ENCODE measurements at places on chromosomes 5 and 9.
A peak's percentile ranks its signal among the peaks of the same experiment; 100 is the strongest.

GRCh38 chr5:143405063-143405848 lies 1.8 kb upstream of the NR3C1 start:
- peak; percentile 78 for DNase-seq

DNA sequence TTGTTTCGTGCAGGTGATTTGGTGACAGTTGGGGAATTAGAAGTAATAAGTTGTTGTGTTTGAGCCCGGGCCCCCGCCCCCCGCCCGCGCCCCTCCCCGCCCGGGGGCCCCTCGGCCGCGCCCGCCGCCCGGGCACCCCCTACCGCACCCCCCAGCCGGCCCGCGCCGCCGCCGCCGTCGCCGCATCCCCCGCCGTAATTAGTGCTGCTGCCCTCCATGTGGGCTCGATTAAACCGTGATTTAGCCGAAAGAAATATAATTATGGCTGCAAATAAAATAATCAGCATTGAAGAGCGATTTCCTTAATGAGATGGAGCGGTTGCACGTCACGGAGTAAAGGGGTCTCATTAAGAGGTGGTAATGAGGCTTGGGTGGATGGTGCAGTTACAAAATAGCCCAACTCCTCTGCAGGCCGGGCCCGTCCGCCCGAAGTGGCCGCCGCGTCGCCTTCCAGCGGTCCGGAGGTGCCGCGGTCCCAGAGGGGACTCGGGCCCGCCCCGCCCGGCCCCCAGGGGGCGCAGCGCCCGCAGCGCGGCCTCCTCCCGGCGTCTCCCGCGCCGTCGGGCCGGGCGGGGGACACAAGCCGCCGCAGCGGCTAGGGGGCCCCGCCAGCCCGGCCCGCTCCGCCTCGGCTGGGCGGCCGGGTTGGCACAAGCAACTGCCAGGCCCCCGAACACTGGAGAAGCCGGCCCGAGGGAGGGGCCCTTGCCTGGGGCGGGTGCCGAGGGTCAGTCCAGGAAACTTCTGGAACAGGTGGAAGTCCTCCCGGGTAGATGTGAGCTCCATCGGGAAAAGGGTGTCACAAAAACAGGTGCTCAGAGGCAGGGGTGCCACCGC lies 6.9 kb upstream of the OTP start:
- DNase-seq, result peak; percentile 85

GRCh38 chr9:12640866-12641636 lies 52.1 kb upstream of the TYRP1 start:
- no peak for DNase-seq

GRCh38 chr5:90557391-90557790 lies 1.2 kb upstream of the ADGRV1 start:
- no peak for DNase-seq

GRCh38 chr5:10711562-10711961 lies 49.5 kb downstream of the DAP start:
- no peak for DNase-seq

Measured in AG20443 (cell line).